Activated CD8-positive, alpha-beta memory T cell treated with anti-CD3 and anti-CD28 coated beads, Interleukin-2, amount 10 ng/mL, durations not matched to agents 7 days and 5 days (primary cell): ENCODE measurements at places on chromosomes 16 and 17.

- no peak for DNase-seq
These were observed 167.6 kb upstream of the FAM20A start for GRCh38 chr17:68768804-68769203.

DNA sequence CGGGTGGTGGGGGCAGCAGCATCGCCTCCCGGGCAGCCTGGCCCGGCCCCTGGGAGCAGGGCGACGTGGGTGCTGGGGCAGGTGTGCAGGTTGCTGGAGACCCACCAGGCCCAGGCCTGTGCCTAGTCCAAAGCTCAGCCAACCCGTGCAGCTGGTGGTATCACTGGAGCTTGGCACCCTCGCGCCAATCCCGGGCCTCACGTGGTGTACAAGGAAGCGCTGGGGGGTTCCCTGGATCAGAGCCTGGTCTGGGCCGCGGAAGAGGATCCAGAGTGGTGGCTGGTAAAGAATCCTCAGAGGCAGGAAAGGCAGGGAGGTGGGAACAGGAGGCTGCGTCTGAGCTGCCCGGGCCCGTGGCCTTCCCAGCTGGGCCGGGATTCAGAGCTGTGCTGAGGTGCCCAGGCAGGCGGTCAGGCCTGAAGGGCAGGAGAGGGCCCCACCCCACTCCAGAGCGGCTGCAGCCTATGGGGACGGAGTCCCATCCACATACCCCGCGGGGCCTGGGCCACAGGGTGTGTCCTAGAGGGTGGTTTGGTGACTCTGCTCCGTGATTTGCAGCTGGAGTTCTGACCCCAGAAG lies 36.2 kb downstream of the ZFPM1 start:
- DNase-seq, result no peak

- no peak for DNase-seq
These were observed 11.6 kb upstream of the TMEM100 start for GRCh38 chr17:55734128-55734781.

DNA sequence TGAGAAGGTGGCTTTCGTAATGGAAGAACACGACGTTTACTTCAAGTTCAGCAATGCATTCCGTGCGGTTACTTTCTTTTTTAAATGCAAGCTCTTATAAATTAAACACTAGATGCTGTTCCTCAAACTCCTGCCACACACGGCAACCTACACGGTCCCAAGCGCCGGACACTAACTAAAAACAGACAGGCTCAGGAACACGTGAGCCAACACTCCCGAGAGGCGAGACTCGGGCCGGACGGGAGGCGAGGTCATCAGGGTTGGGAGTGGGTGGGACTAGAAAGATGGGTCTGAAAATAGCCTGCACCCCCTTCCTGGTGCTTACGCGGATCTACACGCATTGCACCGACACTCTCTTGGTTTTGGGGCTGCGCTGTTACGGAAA lies 6.4 kb downstream of the CLCN7 start:
- no peak for DNase-seq

- DNase-seq, result no peak
These were observed 9.2 kb downstream of the CHD3 start for GRCh38 chr17:7897773-7898172.
